Cortex of kidney (tissue), 1 donor: ENCODE measurements at places on chromosomes 1 and 21.

DNA sequence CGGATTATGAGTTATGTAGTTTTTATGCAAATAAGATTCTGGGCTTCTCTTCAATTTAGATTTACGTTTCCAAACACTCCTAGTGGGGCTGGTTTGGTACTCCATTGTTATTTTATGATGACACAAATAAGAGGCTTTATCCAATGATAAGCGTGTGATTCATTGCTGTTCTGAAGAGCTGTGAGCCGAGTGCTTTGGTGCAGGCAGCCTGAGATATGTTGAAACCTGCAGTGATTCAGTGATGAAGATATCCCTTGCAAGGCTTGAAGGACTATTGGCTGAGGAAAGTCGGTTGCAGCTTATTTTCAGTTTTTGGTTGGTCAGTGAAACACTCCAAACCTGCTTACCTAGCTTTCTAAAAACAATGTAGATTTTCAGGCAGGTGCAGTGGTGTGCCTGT is 112.2 kb downstream of the RYR2 start:
- no peak for DNase-seq

GRCh38 chr1:151831256-151831591 is 378 bp downstream of the RORC start:
- no peak for DNase-seq

DNA sequence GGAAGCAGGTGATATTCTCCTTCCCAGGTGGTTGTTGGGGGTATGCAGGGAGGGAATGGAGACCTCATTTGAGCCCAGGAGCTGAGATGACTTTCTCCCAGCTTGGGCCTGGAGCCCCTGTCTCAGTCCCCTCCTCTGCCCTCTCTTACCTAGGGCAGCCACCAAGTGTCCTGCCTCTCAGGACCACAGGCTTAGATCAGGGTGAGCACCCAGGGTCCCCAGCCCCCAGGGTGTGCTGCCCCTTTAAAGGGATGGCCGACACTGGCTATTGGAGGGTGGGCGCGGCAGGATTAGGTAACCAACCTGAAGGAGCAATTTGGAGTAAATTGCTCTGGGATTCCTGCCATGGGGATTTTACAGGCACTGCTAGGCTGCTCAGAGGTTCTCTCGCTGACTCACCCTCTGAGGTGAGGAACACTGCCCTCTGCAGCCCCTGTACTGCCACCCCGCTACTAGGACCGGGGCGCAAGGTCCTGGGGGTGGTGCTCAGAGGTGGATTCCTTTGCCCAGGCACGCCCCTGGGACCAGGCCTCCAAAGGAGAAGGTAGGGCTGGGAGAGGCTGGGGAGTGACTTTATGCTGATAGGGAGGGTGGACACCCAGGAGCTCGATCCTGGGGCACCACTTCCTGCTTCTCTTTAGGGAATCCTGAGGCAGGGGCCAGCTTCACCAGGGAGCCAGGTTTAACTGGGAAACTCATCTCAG is 1.5 kb downstream of the RPS6KA1 start:
- no peak for DNase-seq

DNA sequence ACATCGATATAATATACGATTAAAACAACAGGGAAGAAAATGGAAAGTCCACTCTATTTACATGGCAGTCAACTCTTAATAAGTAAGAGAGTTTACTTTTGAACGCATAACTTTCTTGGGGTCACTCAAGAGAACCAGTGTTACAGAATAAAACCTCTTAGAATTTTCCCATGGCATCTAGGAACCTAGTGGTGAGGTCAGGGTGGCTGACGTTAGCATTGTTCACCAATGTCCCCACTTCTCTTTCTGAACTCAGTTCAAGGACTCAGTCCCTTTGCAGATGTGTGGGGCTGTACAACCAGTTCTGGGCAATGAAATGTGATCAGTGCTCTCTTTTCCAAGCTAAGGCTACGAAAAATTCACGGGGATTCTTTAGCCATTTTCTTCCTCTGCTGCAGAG is 2.6 kb upstream of the RNF2 start:
- DNase-seq, result no peak

DNA sequence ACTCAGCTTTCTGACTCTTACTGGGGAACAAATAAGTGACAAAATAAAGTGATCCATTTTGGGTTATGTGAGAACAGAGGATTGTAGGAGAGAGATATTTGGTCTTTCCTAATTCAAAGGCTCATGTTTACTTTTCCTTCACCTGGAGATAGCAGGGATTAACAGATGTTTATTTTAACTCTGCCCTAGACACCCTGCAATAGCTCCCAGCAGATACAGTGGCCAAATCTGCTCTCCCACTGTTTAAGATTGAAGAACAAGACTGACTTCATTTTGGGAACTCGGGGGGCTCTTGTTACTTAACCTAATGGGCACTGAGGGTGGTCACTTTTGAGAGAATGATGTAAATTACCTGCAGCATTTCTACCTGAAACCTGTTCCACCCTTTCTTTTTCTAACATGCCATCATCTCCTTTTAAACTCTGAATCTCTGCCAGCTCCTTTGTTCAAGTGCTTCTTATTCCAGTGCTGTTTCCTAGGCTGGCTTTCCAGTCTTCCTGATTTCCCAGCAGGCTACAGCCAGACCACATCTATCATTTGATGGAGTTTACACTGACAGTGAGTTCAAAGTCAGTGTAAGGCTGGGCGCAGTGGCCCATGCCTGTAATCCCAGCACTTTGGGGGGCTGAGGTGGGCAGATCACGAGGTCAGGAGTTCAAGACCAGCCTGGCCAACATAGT is 90.0 kb downstream of the SELENOF start:
- DNase-seq, result no peak

- DNase-seq, result no peak
Measured at GRCh38 chr1:102234753-102235359, 238.1 kb upstream of the OLFM3 start.

DNA sequence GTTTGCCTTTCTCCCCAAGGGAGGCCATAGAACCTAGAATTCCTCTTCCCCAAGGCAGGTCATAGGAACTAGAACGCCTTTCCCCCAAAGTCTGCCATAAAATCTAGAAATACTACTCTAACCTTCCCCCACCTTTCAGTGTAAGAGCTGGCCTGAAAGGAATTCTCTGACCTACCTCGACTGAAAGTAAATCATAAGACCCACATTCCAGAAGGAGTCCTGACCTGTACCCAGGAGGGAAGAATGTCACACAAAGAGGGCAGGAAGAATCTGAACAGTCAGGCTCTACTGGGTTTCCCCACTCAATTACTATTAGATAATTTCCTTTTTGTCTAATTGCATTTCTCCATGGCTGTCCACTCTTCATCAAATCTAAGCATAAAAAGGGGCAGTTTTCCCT is 5.7 kb upstream of the ATG4C start:
- DNase-seq, result no peak
